ENCODE measurements at places on chromosomes 16 and 17. TPM values are rescaled to one million over a fixed set of nuclear protein-coding genes. Genes with fewer than 3 reads are reported as not detected.
A peak's percentile ranks its signal among the peaks of the same experiment; 100 is the strongest.

Gene CLEC10A
- total RNA-seq, result 16.1 TPM

Gene CDRT15L2
- not detected for total RNA-seq

Gene ALOX15
- not detected for total RNA-seq

Gene KRT32
- not detected for total RNA-seq

Gene CES5A
- not detected for total RNA-seq

- no peak overlapping the region for H3K4me3 ChIP-seq
- DNase-seq, result no peak
- H3K4me1 ChIP-seq, result no peaks in the 10 kb centered on the region
- H3K27ac ChIP-seq, result no peak overlapping the region
- no peaks in the 10 kb centered on the region for H3K36me3 ChIP-seq
- H3K27me3 ChIP-seq, result no peaks in the 10 kb centered on the region
Measured at GRCh38 chr16:82963653-82964052, 336.9 kb downstream of the CDH13 start.

- H3K27ac ChIP-seq, result no peak overlapping the region
- H3K36me3 ChIP-seq, result no peaks in the 10 kb centered on the region
- no peak overlapping the region for H3K4me3 ChIP-seq
- no peaks in the 10 kb centered on the region for H3K4me1 ChIP-seq
- no peaks in the 10 kb centered on the region for H3K27me3 ChIP-seq
Measured at GRCh38 chr17:73598212-73598611, 46.0 kb downstream of the SDK2 start.

DNA sequence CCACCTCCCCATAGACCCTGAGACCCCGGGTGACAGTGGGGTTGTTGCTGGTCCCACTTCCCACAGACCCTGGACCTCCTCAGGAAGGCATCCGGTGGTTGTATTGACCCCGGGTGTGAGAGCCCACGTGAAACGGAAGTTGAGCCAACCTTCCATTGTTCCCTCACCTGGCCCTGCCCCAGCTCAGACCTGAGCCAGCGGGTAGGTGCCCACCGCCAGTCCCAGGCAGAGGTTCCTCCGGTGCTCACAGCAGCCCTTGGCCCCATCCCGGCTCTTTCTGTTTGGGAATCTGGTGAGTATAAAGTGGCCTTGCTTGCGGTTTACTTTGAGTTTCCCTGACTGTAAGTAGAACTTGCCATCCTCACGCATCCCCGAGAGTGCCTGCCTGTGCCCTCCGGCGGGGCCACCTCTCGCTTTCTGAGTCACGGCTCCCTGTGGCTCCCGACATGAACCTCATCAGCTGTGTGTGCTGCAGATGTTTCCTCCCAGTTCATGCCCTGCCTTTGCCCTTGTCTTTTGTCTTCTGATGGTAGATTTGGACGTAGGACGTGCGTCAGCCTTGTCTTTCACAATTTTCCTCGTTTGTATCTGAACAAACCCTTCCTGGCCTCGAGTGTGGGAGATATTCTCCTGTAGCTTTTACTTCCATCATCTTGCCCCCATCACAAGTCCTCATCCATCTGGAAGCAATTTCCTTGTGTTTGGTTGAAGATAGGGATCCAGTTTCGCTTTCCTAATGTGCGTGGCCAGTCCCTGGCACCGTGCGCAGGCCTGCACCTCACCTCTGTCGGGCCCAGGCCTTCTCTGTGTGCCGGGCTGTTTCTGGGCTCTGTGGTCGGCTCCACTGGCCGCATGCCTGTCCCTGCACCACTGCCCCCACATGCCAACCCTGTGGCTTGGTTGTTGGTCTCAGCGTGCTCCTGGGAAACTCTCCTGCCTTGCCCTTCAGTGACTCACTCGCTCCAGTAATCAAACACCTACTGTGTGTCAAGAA is 76.0 kb downstream of the METRNL start:
- H3K4me3 ChIP-seq, result no peak overlapping the region
- no peak for DNase-seq
- H3K4me1 ChIP-seq, result no peaks in the 10 kb centered on the region

- no peak overlapping the region for H3K27ac ChIP-seq
- H3K4me3 ChIP-seq, result no peak overlapping the region
- no peak for DNase-seq
- no peaks in the 10 kb centered on the region for H3K4me1 ChIP-seq
- no peaks in the 10 kb centered on the region for H3K36me3 ChIP-seq
Measured at GRCh38 chr17:62617894-62618472, 9.5 kb upstream of the MRC2 start.

GRCh38 chr17:39144416-39144840 is 7.0 kb downstream of the PLXDC1 start:
- H3K36me3 ChIP-seq, result no peaks in the 10 kb centered on the region
- DNase-seq, result no peak
- no peaks in the 10 kb centered on the region for H3K27me3 ChIP-seq
- no peak overlapping the region for H3K4me3 ChIP-seq
- no peaks in the 10 kb centered on the region for H3K4me1 ChIP-seq

GRCh38 chr17:46745376-46745775 is 73.1 kb downstream of the WNT3 start:
- no peaks in the 10 kb centered on the region for H3K27me3 ChIP-seq
- no peaks in the 10 kb centered on the region for H3K4me1 ChIP-seq
- no peak overlapping the region for H3K4me3 ChIP-seq
- H3K36me3 ChIP-seq, result peaks cover 2% of the 10 kb centered on the region
- DNase-seq, result no peak

DNA sequence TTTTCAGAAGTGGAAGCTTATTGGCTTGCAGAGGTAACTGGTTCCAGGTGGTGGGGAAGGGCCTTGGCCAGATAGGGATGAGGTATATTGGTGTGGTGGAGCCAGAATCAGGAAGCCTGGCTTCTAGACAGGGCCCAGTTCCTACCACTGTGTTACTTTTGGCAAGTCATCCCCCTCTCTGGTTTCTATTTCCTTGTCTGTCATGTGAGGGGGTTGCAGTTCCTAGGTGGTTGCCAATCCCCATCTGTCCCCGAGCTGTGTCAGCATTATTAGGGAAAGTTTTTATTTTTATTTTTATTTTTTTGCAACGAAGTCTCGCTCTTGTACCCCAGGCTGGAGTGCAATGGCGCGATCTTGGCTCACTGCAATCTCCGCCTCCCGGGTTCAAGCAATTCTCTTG is 3.0 kb downstream of the SMCR8 start:
- no peaks in the 10 kb centered on the region for H3K27me3 ChIP-seq
- H3K36me3 ChIP-seq, result no peaks in the 10 kb centered on the region
- no peak for DNase-seq
- peaks cover 48% of the 10 kb centered on the region for H3K4me1 ChIP-seq

GRCh38 chr16:87541147-87541871 is 48.5 kb upstream of the ZCCHC14 start:
- peak; percentile 43 for DNase-seq
- H3K4me3 ChIP-seq, result peak overlapping the region; percentile 61
- peak overlapping the region; percentile 51 for H3K27ac ChIP-seq
- no peaks in the 10 kb centered on the region for H3K4me1 ChIP-seq

DNA sequence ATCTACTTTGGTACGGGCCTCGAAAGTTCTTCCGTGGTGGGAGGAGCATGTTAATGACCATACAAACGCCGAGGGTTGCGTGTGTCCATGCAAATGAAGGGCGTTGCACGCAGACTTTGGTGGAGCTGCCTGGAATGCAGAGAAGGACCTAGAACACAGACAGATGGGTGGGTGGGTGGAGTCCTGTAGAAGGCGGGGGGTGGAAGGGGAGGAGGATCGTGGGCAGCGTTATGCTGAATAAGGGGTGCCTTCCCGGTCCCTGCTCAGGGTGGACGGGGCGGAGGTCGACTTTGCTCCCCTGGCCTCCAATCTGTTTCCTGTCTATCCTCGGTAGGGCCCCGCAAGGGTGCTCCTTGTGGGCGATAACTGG is 795 bp upstream of the PAQR4 start:
- no peaks in the 10 kb centered on the region for H3K36me3 ChIP-seq
- H3K4me3 ChIP-seq, result no peak overlapping the region
- peaks cover 19% of the 10 kb centered on the region for H3K4me1 ChIP-seq
- no peak overlapping the region for H3K27ac ChIP-seq
- peaks cover 15% of the 10 kb centered on the region for H3K27me3 ChIP-seq

- no peak for DNase-seq
- no peaks in the 10 kb centered on the region for H3K36me3 ChIP-seq
Measured at GRCh38 chr16:24117680-24118079, 138.5 kb upstream of the CACNG3 start.

DNA sequence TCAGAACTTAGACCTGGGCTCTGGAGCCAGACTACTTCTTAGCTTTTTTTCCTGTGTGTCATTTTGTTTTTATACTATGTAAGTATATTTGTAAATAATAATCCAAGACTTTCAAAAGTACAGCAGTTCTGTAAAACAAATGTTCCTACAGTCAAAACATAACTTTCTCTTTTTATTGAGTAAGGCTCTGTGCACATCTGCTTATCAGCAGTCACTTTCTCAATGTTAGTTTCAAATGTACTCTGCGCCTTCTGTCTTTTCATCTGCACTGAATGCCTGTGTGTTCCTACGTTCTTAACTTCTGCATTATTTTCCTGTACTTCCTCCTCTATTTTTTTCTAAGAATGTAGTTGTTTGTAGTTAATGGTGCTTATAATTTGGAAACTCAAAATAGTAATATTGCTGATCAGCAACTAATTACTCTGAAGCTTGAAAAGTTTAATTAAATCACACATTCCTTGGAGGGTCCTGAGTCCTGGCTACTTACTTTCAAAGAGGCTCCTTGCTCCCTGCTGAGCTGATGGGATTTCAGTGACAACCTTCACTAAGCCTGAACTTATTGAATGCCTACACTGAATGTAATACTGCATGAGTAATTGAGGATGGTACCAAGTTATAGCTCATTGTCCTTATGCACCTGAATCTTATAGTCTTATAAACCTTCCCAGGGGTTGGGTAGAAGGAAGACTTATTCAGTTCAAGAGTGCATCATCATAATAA is 329.9 kb downstream of the KCNJ2 start:
- no peak for DNase-seq
- H3K4me3 ChIP-seq, result no peak overlapping the region
- H3K36me3 ChIP-seq, result no peaks in the 10 kb centered on the region

GRCh38 chr16:77868052-77868451 is 79.7 kb downstream of the VAT1L start:
- no peaks in the 10 kb centered on the region for H3K27me3 ChIP-seq
- no peak overlapping the region for H3K27ac ChIP-seq
- H3K36me3 ChIP-seq, result no peaks in the 10 kb centered on the region
- no peak for DNase-seq
- H3K4me3 ChIP-seq, result no peak overlapping the region

- DNase-seq, result no peak
- no peak overlapping the region for H3K4me3 ChIP-seq
- no peak overlapping the region for H3K27ac ChIP-seq
- H3K4me1 ChIP-seq, result no peaks in the 10 kb centered on the region
Measured at GRCh38 chr17:17535957-17536356, 39.8 kb upstream of the RASD1 start.

DNA sequence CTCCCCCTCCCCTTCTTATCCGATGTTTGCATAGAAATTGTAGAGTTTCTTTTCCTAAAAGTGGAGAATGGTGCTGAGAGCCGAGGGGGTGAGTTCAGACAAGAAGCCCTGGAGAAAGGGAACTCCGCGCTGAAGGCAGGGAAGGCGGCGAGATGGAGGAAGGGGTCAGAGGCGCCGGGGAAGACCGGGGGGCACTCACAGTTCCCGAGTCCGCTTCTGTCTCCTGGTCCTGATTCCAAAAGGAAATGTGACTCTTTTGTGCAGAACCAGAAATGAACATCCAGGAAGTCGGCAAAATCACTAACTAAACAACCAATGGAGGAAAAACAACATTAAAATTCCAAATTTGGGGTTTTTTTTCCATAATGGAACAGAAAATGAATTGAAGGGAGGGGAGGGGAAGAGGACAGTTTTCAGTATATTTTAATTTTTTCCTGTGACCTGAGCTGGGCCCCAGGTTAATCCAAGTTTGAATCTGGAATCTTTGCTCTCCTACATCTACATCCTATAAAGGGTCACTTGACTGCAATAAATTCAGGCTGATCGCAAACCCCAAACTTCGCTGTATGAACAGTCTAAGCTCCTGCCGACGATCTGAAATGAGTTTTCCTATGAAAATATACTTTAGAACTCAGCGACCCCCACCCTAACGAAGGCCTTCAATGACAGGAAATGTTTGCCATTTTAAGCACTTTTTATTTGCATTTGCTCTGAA is 252.3 kb downstream of the C16orf95 start:
- no peak for DNase-seq
- H3K27me3 ChIP-seq, result no peaks in the 10 kb centered on the region
- H3K4me1 ChIP-seq, result peaks cover 2% of the 10 kb centered on the region
- peak overlapping the region; percentile 86 for H3K27ac ChIP-seq
- no peaks in the 10 kb centered on the region for H3K36me3 ChIP-seq

GRCh38 chr17:68646626-68647526 is 45.7 kb upstream of the FAM20A start:
- no peak overlapping the region for H3K27ac ChIP-seq
- H3K27me3 ChIP-seq, result no peaks in the 10 kb centered on the region

DNA sequence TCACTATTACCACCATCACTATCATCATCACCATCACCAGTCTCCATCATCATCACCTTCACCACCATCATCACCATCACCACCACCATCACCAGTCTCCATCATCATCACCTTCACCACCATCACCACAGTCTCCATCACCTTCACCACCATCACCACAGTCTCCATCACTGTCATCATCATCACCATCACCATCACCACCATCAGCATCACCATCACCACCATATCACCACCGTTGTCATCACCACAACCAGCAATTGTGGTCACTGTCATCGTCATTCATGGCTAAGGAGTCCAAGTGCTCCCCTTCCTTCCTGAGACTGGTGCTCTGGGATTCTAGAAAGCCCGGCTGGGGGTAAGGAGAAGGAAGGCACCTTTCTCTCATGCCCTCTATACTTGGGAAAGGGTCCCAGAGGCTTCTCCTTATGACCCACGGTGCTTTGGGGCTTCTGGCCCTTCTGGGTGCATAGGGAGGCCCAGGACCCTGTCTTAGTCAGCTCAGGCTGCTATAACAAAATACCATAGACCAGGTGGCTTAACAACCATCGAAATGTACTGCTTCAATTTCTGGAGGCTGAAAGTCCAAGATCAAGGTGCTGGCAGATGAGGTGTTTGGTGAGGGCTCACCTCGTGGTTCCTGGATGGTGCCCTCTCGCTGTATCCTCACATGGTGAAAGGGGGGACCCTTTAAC is 93.4 kb upstream of the GSE1 start:
- no peak overlapping the region for H3K4me3 ChIP-seq
- no peaks in the 10 kb centered on the region for H3K36me3 ChIP-seq
- no peak overlapping the region for H3K27ac ChIP-seq
- H3K27me3 ChIP-seq, result no peaks in the 10 kb centered on the region
- no peak for DNase-seq
- H3K4me1 ChIP-seq, result peaks cover 29% of the 10 kb centered on the region

- no peak for DNase-seq
- no peak overlapping the region for H3K27ac ChIP-seq
- H3K4me3 ChIP-seq, result no peak overlapping the region
- no peaks in the 10 kb centered on the region for H3K36me3 ChIP-seq
Measured at GRCh38 chr17:67496286-67496685, 119.2 kb downstream of the PITPNC1 start.

DNA sequence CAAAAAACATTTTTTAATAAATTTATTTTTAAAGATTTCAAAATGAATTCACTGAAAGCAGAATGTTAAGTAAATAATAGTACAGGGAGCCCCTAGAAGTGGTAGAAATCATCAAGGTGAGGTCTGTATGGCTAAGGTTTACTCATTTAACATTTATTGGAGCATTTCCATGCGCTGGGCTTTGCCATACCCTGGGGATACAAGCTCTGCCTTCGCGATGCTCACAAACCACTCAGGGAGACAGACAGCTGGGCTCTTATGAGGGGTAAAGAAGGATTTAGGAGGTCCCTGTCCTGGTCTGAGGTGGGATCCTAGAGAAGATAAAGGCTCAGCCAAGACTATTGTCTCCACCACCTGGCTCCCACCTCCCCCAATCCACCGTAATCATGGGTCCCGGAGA is 11.3 kb upstream of the LPCAT2 start:
- H3K4me1 ChIP-seq, result peaks cover 4% of the 10 kb centered on the region
- H3K27ac ChIP-seq, result no peak overlapping the region
- H3K27me3 ChIP-seq, result no peaks in the 10 kb centered on the region
- no peak overlapping the region for H3K4me3 ChIP-seq
